Substantia nigra (tissue), 51 donors: ENCODE measurements at places on chromosomes 13 and 19.
A peak's percentile ranks its signal among the peaks of the same experiment; 100 is the strongest.

- no peak for DNase-seq
Measured at GRCh38 chr13:72570019-72570418, 157.4 kb downstream of the MZT1 start.

DNA sequence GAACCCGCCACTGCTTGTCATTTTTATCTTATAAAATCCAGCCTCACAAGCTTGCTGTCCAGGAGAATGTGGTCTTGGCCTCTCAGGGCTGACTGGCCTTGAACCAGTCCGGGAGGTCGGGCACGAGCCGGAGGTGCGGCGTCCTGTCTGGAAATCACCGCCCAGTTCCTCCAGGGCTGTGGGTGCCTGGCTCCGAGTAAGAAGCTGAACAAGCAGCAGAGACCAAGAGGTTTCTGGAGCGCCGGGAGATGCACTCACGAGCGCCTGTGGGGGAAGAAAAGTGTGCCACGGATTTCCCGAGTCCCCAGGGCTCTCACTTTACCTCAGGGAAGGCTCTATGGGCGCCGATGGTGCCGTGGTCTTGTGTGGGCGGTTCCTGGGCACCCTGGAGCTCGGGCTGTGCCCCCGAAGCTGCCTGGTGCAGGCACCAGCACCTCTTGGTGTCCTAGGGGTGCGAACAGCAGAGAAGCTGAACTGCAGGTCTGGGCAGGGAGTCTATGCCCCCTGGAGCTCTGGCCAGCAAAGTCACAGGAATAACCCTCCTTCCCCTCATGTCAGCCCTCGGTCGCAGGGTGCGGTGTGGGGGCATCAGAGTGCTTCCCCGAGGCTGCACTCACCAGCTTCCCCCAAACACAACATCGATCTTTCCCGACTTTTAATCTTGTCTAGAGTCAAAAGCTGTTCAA lies 50.0 kb downstream of the GAS6 start:
- DNase-seq, result no peak

- DNase-seq, result no peak
Measured at GRCh38 chr19:29495091-29495490, 30.7 kb upstream of the VSTM2B start.

DNA sequence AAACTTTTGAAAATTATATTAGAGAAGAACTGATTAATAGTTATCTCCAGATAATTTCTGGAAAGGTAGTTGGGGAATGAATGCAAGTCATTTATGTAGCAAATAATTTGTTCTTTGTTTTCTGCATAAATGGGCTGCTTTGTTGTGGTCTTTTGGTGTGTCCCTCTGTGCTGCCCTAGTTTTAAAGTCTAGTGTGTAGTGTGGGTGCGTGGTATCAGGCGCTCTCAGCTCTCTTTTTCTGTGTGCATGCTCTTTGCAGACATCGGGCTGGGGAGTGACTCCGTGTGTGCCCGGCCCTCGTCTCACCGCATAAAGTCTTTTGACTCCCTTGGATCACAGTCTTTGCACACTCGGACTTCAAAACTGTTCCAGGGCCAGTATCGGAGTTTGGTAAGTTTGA lies 94.5 kb downstream of the ARHGEF7 start:
- no peak for DNase-seq

DNA sequence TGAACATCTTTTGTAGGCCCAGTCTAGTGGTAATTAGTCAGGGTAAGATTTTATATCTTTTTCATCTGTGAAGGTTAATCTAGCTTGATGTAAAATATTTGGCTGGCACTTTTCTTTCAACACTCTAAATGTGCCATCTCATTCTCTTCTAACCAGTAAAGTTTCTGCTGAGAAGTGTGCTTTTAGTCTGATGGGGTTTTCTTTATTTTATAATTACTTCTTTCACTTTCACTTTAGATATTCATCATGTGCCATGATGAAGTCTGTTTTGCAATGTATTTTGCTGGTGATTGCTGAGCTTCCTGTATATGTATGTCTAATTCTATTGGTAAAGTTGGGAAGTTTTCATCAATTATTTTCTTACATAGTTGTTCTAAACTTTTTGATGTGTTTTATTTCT lies 31.9 kb downstream of the ZNF726 start:
- DNase-seq, result no peak

- DNase-seq, result no peak
Measured at GRCh38 chr13:35860661-35861060, 270.5 kb downstream of the DCLK1 start.

GRCh38 chr13:58376775-58377174 lies 745.2 kb downstream of the PCDH17 start:
- no peak for DNase-seq

GRCh38 chr13:98482476-98483444 lies 94.1 kb downstream of the STK24 start:
- DNase-seq, result peak; percentile 50

- no peak for DNase-seq
Measured at GRCh38 chr19:16403151-16403977, 68.4 kb downstream of the EPS15L1 start.

DNA sequence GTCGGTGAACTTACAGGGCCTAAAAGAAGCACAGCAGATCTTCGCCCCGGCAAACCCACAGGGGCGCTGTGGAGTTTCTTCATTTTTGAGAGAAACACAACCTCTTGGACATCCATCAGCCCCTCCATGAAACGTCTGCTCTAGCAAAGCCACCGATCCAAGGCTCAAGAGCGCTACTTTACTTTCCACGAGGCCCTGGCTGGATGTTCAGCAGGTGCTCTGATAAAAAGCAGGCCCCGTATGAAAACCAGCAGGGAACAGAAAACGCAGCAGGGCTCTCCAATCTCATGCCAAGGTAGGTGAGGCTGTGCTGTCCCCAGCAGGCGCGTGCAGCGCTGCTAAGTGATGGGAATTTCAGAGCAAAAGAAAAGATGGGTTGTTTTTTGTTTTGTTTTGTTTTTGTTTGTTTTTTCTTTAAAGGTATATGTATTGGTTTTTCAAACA lies 86.7 kb downstream of the IRS2 start:
- no peak for DNase-seq

DNA sequence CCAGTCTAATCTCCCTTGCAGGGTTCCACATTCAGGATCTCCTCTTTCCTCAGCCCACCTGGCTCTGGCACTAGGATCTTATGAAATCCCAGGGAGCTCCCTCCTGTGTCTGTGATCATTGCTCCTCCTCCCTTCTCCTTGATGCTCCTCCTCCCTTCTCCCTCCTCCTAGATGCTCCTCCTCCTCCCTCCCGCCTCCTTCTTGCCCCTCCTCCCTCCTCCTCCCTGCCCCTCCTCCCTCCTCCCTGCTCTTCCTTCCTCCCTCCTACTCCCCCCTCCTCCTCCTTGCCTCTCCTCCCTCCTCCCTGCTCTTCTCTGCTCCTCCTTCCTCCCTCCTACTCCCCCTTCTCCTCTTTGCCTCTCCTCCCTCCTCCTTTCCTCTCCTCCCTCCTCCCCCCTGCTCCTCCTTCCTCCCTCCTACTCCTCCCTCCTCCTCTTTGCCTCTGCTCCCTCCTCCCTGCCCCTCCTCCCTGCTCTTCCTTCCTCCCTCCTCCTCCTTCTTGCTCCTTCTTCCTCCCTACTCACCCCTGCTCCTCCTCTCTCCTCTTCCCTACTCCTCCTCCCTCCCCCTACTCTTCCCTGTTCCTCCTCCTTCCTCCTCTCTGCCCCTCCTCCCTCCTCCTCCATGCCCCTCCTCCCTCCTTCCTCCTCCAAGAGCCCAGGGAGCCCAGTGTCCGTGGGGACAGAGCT lies 14.9 kb upstream of the ZBTB7A start:
- DNase-seq, result no peak

GRCh38 chr19:17610384-17610783 lies 54.9 kb downstream of the COLGALT1 start:
- no peak for DNase-seq

DNA sequence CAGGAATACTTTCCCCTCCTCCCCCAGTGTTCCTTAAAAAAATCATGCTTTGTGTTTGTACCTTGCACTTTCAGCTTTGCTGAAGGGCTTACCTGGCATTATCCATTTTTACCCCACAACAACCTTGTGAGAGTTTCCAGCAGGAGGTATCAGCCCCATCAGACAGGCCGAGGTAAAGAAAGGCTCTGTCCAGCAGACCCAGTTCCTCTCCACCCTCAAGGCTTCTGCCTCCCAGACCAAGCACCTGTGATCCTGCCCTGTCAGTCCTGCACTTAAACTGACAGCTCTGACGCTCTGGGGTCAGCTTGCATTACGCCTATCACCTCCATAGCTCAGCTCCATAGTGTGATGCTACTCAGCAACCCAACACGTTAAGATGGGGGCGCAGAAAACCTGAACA lies 803.1 kb downstream of the UQCRFS1 start:
- no peak for DNase-seq

GRCh38 chr19:3360421-3361383 lies 5.7 kb upstream of the NFIC start:
- peak; percentile 75 for DNase-seq

DNA sequence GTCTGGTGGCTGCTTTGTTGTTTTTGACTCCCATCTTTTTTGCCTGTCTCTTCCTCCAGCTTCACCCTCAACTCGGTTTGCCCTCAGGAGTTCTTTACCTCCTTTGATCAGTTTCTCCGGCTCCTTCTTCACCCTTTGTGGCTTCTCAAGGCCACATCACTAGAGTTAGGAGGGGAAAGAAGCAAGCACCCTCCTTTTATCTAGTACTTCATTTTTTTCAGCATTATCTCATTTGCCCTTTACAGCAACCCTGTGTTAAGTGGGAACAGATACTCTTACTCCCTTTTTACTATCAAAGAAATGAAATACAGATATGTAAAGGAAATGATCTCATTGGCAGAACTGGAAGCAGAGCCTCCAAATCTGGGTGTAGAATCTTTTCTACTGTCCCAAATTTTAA lies 26.9 kb downstream of the RAP2A start:
- DNase-seq, result no peak

DNA sequence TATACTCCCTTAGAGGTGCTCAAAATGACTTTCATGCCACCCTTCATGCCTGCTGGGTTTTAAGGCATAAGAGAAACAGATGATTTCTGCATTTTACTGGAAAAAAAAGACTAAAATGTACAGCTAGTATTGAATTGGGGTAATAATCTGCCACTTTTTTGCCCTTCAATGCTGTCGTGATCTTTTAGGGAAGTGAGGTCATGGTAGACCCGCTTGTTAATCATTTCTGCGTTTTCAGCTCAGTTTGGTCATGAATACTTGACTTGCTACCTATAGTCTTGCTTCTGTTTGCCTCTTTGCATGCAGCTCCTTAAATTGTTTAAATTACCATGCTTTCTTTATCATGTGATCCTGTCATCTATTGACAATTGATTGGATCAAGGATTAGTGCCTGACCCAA lies 90.4 kb downstream of the PCCA start:
- no peak for DNase-seq

DNA sequence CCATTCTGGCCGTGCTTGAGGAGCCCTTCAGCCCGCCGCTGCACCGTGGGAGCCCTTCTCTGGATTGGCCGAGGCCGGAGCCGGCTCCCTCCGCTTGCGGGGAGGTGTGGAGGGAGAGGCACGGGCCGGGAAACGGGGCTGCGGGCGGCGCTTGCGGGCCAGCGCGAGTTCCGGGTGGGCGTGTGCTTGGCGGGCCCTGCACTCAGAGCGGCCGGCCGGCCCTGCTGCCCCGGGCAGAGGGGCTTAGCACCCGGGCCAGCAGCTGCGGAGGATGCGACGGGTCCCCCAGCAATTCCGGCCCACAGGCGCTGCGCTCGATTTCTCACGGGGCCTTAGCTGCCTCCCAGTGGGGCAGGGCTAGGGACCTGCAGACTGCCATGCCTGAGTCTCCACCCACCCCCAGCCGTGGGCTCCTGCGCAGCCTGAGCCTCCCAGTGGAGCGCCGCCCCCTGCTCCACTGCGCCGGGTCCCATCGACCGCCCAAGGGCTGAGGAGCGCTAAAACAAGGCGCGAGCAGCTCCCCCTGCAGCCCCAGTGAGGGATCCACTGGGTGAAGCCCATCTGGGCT lies 76.5 kb downstream of the PCDH20 start:
- no peak for DNase-seq

DNA sequence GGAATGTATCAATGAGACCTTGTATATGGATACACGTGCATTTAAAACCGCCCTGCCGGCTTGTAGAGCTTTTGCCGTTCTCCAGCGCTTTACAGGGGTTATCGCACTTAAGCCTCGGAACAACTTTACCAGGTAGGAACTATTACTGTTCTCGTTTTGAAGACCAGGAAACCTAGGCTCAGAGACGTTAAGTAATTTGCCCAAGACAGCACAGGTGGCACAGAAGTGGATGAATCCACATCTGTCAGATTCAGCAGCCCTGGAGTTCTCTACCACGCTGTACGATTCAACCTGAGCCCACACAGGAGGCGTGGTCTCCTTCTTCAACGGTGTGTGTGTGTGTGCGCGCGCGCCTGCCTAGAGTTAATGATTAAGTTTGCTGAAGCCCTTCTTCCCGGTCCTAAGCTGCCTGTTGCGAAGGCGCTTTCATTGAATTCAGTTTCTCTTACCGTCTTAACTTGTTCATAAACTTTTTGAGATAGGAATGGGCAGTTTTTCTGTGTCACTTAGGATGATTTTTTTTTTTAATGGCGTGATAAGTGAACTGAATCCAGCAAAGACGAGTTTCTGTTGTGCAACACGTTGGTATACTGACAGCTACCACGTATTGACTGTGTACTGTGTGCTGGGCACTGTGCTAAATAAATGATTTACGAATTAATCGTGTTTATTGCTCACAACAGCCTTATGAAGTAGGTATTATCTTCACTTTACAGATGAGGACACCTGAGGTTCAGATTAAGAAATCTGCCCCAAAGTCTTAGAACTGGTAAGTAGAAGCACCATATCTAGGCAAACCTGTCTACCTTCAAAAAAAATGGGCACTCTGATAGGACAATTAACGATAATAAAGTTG lies 67.4 kb downstream of the KCNRG start:
- no peak for DNase-seq

- DNase-seq, result no peak
Measured at GRCh38 chr13:94829185-94829836, 117.0 kb upstream of the SOX21 start.

- no peak for DNase-seq
Measured at GRCh38 chr13:35817642-35818607, 313.3 kb downstream of the DCLK1 start.

- DNase-seq, result no peak
Measured at GRCh38 chr13:107977071-107977574, 238.2 kb downstream of the LIG4 start.

DNA sequence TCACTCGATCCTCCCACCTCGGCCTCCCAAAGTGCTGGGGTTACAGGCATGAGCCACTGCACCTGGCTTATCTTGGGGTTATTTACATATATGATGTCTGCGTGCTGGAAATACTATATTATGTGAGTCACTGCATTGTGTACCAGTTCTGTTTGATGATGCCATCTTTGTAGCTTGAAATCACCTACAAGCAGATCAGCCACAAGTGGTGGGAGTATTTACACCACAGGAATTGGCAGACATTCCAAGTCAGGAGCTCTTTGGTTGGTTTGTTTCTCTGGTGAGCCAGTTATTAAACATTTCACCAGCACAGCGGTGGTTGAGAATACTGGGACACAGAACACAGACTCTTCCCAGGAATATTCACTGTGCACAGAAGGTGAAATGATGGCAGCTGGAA lies 4.5 kb upstream of the TIMM44 start:
- no peak for DNase-seq

GRCh38 chr13:93963266-93964145 lies 516.0 kb downstream of the DCT start:
- no peak for DNase-seq

GRCh38 chr19:54133312-54133956 lies 4.1 kb upstream of the CNOT3 start:
- DNase-seq, result no peak

GRCh38 chr13:24287748-24288287 lies 21.6 kb upstream of the C1QTNF9 start:
- DNase-seq, result no peak
